ENCODE measurements at places on chromosomes 5 and 9.
A peak's percentile ranks its signal among the peaks of the same experiment; 100 is the strongest.

DNA sequence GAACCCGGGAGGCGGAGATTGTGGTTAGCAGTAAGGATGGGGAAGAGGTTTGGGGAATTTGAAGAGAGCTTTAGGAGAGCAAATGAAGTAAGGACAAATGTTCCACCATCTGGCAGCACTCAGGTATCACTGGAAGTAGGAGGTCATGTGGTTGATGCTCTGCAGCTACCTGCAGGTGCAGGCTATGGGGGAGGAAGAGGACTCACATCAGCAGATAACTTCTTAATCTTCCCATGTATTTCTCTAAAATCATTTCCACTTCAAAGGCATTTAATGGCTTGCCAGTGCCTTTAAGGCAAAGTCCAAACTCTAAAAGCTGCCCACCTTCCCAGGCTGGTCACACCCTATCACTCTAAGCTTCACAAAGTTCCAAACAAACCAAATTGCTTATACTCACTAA lies 8.1 kb upstream of the HAVCR1 start:
- no peak for DNase-seq

GRCh38 chr9:126000256-126000655 lies 253.1 kb downstream of the PBX3 start:
- DNase-seq = no peak

DNA sequence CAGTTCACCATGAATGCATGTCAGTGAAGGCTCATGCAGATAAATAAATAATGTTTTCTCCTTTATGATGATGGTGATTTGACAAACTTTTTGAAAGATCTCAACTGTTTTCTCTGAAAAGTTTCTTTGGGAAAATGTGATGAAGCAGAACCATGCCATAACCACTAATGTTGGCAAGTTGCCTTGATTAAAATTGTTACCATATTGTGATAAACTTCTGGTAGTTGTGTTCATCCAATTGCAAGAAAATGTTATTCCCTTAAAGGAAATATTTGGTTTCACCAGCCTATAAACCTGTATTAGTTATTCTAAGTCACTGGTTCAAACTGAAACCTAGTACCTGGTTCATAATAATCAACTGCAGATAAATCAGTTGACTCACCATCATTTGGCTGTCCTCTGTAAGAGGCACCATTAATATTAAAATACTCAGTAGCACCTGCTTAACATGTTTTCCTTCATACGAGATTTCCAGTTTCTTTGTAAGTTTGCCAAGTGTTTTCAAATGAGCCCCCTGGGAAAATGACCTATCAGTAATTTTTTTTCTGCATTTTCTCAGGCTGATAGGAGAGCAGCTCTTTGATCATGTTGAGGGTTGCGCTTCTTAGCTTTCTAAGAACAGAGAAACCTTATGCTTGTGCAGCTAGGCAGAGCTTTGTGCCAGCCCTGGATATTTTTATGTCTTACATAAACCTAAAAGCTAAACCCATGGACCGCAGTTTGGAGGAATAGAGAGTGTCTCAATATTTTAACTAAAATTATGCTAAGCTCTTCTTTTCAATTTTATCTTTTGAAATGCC lies 88.0 kb downstream of the LURAP1L start:
- DNase-seq = no peak

DNA sequence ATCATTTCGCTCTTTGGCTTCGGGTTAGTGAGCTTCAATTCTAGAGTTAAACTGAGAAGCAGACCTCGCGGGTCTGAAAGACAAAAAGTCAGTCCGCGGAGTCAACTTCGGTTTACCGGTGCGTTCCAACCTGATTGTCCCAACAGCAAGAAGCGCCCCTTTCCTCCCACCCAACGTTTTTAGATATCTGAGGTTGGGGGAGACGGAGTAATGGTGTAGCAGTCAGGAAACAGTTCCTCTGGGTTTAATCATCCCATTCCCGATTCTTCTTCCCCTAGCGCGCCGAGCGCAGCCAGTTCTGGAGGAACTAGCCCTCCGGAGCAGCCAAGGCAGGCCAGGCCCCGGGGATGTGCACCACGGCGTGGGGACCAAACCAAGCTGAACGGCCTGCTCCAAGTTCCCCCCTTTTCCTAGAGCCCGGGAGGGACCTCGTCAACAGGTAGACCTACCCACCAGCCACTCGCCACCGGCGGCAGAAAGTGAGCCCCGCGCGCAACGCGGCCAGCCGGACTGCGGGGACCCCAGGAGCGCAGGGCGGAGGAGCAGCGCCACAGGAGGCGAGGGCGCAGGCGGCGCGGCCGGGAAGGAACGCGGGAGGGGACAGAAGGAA lies 622 bp upstream of the ISL1 start:
- no peak for DNase-seq

DNA sequence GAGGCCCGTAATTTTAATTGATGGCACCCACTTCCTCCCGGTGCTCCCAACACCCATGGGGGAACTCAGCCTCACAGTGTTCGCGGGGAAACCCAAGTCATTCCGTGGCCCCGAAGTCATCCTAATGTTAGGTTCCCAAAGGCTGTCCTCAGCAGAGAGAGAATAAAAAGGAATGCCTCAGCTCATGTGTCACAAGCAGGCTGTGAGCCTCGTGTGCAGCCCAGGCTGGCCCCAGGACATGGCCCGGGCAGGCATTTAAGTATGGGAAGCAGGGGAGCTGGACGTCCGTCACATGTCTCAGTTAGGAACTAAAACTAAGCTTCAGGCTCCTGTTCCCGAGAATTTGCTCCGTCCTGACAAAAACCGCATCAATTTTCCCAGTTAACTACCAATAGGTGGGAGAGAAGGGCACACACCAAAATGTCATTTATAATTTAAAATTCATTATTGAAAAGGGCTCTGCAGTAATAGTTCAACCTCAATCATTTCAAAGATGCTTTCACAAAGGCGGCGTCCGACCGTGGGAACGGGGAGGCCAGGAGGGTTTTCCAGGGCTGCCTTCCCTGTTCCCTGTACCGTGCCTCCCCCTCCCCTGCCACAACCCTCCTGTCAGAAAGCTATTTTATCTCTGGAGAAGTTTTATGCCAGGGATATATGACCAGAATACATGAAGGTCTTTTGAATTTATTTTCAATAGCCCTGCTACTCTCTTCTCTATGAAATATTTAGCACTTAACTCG lies 137.3 kb downstream of the FSTL4 start:
- DNase-seq = no peak

DNA sequence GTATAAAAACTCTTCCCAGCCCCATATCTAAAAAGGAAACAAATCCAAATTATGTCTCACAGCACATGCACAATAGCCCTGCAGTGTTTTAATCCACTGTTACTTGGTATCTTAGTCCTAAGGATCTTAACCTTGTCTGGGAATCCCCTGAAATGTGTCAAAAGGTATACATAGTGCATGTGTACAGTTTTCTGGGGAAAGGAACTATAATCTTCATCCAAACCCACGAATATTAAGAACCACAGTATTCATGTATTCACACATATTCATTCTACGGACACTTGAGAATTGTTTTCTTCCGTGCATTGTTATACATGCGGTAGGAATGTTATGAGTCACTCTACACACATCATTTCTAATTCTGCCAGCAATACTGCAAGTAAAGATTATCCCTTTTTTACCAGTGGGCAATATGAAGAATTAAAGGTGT lies 47.8 kb upstream of the SNX2 start:
- no peak for DNase-seq

DNA sequence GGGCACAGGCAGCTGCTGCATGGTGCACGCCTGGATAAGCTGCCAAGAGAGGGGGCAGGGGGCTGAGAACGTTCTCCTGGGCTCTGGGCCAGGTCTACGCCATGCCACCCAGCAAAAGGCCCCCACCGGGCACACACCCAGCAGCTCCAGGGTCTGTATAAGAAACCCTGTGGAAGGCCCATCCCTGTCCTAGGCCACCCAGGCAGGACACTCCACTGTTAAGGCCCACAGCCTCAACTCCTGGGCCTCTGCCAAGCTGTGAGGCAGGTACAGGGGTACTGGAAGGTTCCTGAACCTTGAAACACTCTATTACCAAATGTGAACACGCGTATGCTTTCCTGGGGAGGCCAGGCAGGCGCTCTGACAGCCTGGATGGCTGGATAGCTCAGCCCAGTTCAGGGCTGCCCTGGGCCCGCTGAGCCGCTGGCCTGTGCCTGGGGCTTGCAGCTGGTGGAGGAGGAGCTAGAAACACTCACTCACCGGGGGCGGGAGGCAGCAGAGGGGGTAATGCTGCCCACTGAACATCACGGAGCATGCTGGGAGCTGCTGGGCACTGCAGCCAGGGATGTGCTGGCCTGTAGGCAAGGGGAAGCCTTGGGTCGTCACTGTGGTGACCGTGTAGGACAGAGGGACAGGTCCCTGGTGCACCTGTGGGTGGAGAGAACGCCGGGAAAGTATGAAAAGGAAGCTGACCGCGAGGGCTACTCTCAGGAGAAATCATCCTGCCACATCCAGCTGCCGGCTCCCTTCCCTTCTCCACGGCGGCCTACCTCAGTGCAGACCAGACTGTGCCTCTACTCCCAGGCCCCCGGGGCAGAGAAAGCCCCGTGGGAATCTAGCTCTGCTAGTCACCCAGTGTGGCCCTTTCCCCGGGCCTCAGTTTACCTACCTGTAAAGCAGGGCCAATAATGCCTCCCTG lies 6.0 kb downstream of the RNF44 start:
- peak; percentile 43 for DNase-seq

DNA sequence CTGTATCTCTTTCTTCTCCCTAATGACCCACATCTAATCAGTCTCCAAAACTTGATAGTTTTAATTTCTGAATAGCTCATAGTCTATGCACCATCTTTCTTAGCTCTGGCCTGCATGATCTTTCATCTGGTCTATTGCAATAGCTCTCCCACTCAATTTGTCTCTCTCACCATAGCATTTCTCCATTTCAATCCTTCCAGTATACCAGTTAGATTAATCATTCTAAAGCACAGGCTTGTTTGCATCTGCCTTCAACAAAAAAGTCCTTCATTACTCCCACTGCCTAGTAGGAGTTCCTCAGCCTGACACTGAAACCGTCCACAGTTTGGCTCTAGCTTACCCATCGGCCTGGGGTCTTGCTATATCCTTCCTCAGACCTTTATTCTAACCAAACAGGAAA lies 344.9 kb downstream of the ENC1 start:
- DNase-seq = no peak

GRCh38 chr5:8884029-8884428 lies 661.8 kb downstream of the SEMA5A start:
- no peak for DNase-seq

DNA sequence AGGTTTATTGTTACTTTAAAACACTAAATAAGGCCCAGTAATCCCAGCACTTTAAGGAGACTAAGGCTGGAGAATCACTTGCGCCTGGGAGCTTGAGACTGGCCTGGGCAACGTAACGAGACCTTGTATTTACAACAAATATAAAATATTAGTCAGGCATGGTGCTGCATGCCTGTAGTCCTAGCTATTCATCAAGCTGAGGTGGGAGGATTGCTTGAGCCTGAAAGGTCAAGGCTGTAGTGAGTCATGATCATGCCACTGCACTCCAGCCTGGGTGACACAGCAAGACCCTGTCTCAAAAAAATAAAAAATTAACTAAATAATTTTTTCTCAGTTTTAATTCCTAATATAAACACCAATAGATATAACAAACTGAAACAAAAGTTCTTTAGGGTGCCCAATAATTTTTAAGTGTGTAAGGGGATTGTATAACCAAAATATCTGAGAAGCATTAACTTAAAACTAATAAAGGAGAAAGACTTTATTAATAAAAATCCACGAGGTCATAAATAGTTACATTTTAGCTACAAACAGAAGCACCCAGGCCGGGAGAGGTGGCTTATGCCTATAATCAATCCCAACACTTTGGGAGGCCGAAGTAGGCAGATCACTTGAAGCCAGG lies 32.7 kb downstream of the FAM13B start:
- no peak for DNase-seq

DNA sequence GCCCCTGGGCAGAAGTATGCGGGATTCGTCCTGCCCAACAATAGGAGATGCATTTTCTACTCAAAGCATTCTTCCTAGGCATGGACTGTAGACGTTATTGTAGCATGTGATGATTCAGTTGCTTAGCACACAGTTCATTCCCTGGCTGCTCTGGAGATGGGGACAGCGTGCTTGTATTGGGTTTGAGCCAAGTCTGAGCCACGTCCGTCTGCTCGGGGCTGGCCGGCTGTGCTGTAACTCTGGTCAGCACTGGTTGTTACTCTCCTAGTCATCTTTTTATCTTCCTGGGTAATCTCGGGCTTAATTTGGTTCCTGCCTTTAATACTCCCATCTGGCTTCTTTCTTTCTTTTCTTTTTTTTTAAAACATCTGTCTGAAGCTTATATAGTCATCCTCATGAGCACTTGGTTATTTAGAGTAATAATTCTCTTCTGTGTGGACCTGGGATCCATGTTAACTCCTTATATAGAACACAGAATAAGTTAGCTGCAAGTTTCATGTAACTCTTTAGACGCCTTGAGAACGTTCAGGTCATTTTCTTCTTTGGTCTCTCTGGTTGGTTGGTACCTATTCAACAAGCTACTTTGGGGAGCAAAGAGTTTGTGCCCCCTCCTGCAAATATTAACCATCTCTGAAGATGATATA lies 118.8 kb upstream of the RPS23 start:
- DNase-seq = no peak

GRCh38 chr5:42400474-42400873 lies 22.8 kb upstream of the GHR start:
- DNase-seq = no peak

- no peak for DNase-seq
Observed at GRCh38 chr9:89622933-89623861, 18.4 kb downstream of the GADD45G start.

GRCh38 chr9:3955305-3955687 lies 344.6 kb downstream of the GLIS3 start:
- no peak for DNase-seq

GRCh38 chr9:118829334-118829733 lies 539.9 kb downstream of the BRINP1 start:
- DNase-seq = no peak

DNA sequence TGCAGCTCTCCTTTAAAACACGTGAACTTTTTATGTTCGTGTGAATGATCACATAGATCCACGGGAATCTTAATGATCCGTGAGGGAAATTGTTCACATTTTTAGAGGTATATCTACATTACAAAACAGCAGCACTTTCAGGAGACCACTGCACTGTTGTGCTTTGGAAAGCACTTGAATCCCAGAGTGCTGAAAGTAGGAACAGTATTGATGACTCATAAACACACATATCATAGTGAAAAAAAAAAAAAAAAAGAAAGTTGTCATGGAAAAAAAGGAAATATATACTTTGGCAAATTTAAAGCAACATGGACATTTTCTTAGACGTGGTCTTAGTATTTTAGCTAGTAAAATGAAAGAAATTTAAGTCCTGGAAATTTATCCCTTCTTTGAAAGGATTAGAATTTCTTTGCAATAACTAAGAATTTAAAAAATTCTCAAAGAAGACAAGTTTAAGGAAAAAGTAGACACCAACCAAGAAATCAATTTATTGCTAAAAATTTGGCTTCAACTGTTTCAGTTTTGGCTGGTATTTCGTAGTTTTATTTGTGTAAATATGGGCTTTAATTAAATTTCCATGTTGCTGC lies 55.4 kb downstream of the ADGRV1 start:
- no peak for DNase-seq

DNA sequence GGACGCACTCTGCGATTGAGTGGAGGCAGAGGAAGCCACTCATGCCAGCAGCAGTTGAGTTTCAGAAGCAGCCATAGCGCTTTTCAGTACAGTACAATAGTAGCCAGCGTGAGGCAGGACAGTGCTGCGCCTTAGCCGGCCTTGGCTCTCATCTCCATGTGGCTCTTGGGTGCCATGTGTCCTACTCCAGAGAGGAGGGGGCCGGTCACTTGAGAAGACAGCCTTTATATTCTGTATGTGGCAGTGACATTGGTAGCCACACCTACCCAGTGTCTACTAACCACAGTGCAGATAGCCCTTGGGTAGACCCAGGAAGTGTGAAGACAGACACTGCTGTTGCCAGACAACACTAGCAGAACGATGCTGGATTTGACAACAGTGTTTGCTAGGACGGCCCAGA lies 42.3 kb downstream of the FAM78A start:
- no peak for DNase-seq

GRCh38 chr5:352639-353611 lies 31.4 kb downstream of the AHRR start:
- DNase-seq = no peak
